Activated T-helper 1 cell treated with anti-CD3 and anti-CD28 coated beads, Interleukin-2, amount 50 U/mL, for 16 hours (primary cell): ENCODE measurements at places on chromosomes 3 and 15.

- no peak for DNase-seq
Observed at GRCh38 chr3:97960551-97960950, 11.7 kb downstream of the RIOX2 start.

DNA sequence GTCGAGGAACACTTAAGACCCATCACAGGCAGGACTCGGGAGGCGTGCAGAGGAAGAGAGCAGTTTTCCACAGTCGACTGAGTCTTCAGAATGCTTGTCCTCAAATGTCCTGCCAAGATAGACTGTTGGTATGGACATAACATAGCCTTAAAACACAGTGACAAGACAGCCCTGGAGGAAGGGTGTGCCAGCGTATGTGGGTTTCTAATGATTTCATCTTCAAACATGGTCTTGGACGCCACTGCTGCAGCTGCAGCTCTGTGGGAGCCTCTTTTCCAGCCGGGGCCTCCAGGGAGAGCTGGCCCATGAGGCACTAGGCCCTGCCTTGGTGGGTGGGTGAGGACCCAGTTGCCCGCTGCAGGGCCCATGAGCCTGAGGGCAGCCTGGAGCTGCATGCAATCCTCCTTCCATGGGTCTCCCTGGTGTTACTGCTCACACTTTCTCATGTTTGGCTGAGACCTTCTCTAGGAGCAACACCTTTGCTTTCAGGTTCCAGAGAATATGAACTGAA lies 198.6 kb downstream of the KLF13 start:
- no peak for DNase-seq

- DNase-seq, result peak; percentile 23
Observed at GRCh38 chr3:112973325-112974177, 1.4 kb downstream of the CD200R1 start.

DNA sequence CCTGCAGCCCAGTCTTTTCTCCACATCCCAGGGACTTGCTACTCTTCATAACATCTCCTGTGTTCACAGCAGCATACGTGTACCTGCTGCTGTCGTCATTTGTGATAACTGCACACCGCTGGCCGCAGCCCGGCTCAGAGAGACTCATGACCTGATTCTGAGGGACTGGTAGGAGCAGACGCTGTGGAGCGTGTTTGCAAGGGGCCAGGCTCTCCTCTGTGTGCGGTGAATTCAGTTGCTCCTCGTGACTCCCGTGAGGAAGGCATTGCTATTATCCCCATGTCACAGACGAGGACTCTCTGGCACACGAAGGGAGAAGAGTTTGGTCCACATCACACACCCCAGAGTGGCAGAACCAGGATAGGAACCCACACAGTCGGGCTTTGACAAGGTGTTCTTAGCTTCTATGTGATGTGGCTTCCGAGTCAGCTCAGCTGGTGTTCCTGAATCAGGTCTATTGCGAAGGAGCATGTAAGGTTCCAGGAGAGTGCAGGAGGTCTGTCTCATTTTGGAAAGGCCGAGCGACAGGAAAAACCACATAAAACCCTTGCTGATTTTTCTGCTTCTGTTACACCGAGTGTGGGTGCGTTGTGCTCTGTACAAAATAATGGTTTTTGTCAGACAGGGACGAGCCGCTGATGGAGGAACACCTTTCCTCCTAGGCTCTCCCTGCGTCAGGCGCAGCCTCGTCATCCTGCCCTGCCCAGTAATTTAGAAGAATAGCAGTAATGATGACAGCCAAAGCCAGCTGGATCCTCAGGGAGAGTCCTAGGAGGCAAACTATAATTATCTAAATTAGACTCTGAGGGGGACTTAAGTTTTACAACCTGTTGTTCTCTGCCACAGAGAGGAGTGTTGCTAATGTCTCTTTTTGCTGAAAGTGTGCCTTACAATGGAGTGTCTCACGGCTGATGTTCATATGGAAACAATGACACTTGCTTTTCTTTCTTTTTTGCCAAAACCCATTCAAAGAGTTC lies 157.5 kb upstream of the RGMA start:
- DNase-seq, result no peak
